ENCODE measurements at places on chromosomes 5 and 9. TPM values are rescaled to one million over a fixed set of nuclear protein-coding genes. Genes with fewer than 3 reads are reported as not detected.

Gene SV2C
- not detected for total RNA-seq

Gene SPINK4
- not detected for total RNA-seq

Gene PCDHB12
- total RNA-seq: 0.64 TPM

Gene ELOVL7
- 0.32 TPM for total RNA-seq

Gene LRRC14B
- total RNA-seq: not detected

Gene TNFAIP8
- 12.7 TPM for total RNA-seq

Data from HFFc6 (cell line).